Coronary artery (tissue), 2 donors: ENCODE measurements at places on chromosomes 4 and X.

GRCh38 chr4:93373893-93374860 lies 454.4 kb upstream of the ATOH1 start:
- DNase-seq, result no peak

DNA sequence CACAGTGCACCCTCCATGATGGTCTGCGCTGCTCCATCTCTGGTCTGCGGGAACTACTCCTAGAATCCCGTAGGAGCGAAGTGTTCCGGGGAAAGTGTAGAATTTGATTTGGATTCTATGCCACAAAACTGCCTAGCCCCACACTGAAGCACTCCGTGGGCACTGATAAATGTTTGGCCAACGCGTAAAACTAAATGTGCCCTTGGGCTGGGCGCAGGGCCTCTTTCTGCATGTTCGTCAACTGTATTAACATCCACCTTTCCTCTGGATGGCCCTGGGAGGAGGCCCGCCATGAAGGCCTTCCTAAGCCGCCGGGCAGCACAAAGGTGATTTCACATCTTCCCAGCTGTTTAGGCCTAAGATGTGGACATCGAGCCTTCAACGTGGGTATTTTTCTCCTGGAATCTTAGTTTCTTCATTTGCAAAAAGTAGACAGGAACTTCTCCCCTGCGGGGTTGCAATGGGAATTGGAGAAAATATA lies 2.6 kb downstream of the MSX1 start:
- DNase-seq, result no peak

DNA sequence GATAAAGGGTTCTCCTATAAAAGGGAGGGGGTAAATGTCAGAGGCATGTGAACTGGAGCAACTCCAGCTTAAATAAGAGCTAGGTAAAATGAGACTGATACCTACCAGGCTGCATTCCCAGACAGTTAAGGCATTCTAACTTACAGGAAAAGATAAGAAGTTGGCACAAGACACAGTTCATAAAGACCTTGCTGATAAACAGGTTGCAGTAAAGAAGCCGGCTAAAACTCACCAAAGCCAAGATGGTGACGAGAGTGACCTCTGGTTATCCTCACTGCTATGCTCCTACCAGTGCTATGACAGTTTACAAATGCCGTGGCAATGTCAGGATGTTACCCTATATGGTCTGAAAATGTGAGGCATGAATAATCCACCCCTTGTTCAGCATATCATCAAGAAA lies 13.1 kb upstream of the SULT1B1 start:
- no peak for DNase-seq

GRCh38 chrX:111376897-111377578 lies 35.0 kb downstream of the DCX start:
- DNase-seq, result no peak

GRCh38 chrX:129606918-129607317 lies 47.8 kb downstream of the APLN start:
- DNase-seq, result no peak

GRCh38 chr4:130029442-130029841 lies 933.5 kb downstream of the C4orf33 start:
- no peak for DNase-seq

DNA sequence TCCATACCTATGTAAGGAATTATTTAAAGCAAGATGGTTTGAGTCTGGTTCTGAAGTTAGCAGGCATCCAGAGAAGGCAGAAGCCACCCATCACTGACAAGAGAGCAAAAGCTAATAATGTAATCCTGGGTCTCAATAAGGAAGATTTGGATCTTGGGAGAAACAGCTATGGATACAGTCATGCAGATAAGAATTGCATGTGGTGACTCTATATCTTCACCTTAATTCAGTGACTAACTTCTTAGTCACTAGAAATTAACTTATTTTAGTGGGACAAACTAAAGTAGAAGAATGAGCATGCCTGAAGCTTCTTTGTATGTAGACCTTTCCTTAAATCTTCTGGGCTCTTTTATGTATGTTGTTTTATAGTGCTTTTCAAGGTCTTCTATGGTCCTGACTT lies 66.6 kb downstream of the ATP10D start:
- no peak for DNase-seq

GRCh38 chr4:568351-568652 lies 7.8 kb downstream of the TMEM271 start:
- DNase-seq, result no peak

- DNase-seq, result no peak
Measured at GRCh38 chr4:47235721-47236120, 204.4 kb downstream of the GABRB1 start.

DNA sequence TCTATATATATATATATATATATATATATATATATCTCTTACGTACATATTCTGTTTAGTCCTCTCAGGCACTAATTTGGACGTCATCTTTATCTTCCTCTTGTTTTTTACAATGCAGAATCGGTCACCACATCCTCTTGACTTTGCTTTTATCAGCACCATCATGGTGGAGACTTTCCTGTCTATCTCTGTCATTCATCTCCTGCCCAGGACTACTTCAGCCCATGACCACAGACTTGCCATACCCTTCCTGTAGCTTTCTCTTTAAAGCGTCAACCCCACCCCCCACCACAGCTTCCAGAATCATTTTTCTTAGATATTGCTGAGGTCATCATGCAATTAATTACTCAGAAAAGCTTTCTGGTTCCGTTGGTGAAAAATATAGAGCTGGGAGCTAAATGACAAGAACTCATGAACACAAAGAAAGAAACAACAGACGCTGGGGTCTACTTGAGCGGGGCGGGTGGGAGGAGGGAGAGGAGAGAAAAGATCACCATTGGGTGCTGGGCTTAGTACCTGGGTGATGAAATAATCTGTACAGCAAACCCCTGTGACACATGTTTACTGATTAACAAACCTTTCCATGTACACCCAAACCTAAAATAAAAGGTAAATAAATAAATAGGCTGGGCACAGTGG lies 30.5 kb upstream of the PRKX start:
- DNase-seq, result no peak

GRCh38 chr4:88865046-88865445 lies 167.4 kb upstream of the NAP1L5 start:
- DNase-seq, result no peak

DNA sequence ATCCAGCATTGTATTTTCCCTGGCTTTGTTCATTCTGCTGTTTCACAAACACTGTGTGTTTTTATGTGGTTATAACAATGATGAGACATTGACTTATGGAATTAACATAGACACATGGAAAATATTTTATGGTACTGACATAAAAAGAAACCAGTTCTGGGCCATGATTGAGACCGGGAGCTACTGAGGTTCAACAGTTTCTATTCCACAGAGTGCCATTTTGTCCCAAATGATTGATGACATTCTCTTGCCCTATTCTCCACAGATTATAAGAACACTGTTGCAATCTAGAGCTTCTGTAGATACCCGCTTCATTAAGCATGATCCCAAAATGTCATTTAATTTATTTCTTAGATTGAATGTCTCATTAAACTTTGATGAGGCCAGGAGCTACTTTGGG lies 326.8 kb downstream of the RPA4 start:
- DNase-seq, result no peak

DNA sequence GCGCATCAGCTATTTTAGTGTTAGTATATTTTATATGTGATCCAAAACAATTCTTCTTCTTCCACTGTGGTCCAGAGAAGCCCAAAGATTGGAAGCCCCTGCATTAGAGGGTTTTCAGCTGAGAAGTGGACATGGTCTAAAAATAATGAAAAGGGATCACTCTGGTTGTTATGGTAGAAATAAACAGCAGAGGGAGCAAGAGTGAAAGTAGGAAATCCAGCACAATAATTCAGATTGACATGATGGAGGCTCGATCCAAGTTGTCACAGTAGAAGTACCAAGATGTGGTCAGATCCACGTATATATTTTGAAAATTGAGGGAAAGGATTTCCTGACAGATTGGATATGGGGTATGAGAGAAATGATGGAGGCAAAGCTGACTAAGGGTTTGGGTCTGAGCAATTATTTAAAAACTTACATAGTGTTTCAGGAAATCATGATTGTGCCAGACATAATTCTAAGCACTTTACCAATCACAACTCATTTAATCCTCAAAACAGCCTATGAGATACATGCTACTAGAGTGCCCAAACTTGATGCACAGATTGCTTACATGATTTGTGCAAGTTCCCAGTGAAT lies 17.0 kb upstream of the TMEM144 start:
- no peak for DNase-seq

- DNase-seq, result no peak
Measured at GRCh38 chrX:112641449-112641848, 38.3 kb downstream of the LHFPL1 start.

GRCh38 chr4:85370400-85371032 lies 104.4 kb upstream of the ARHGAP24 start:
- no peak for DNase-seq

- DNase-seq, result no peak
Measured at GRCh38 chr4:21517126-21517859, 431.3 kb downstream of the KCNIP4 start.
